Stimulated activated CD8-positive, alpha-beta memory T cell treated with anti-CD3 and anti-CD28 coated beads, Interleukin-7, amount 100 ng/mL, for 1 hour (primary cell): ENCODE measurements at places on chromosomes 7 and 10.

DNA sequence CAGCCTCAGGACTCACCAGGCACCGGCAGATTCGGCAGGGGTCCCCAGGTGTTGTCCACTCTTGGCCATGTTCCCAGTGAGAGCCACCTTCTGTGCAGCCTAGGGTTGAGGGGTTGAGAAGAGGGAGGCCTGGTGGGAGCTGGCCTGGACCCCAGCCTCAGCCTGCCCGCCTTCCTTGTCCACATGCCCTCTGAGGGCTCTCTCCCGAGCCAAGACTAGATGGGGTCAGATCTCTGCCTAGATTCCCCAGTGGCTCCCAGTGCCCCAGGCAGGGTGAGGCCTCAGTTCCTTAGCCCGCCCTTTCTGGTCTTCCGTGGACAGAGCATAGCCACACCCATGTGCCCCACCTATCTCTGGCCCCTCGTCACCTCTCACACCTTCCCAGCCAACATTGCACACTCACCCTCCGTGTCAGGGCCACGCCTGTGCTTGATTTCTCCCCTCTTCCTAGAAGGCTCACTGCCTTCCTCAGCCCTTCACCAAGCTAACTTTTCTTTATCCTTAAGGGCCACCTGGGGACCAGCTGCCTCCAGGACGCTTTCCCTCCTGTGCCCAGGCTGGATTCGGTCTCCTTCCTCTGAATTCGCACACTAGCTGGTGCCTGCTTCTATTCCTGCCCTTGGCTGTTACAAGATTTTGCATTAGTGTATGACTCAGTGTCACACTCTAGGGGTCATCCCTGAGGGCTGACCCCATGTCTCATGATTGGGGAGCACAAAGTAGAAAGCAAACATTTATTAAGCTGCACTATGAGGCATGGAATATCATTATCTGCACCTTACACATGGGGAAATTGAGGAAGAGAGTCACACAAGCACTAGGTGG lies 7.5 kb downstream of the KCP start:
- no peak for DNase-seq

GRCh38 chr10:78781251-78781913 lies 287.4 kb upstream of the ZMIZ1 start:
- no peak for DNase-seq

- no peak for DNase-seq
Measured at GRCh38 chr7:88042157-88042556, 108.1 kb downstream of the ADAM22 start.

DNA sequence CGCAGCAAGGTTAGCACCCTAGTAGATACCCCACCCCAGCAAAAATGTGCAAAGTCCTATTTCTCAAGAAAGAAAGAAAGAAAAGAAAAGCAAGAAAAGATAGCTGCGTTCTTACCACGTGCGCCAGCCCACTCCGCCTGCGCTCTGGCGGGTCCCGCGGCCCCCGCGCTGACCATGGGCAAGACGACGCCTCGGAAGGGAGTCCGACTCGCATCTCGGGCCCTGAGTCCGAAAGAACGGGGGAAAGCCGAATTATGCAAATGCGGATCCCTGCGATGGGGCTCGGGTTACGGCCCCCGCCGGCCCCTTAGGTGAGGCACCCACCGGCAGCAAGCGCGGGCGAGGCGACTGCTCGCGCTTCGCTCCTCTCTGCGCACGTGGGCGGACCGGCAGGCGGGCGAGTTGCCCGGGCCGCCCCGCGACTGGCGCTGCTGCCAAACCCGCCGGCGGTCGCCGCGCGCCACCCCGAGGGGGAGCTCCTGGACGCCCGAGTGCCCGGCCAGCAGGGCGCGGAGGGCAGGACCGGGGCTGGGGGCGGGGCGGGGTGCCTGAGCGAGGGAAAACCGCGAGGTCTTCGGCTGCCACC lies 2.4 kb upstream of the EGR2 start:
- DNase-seq: no peak

DNA sequence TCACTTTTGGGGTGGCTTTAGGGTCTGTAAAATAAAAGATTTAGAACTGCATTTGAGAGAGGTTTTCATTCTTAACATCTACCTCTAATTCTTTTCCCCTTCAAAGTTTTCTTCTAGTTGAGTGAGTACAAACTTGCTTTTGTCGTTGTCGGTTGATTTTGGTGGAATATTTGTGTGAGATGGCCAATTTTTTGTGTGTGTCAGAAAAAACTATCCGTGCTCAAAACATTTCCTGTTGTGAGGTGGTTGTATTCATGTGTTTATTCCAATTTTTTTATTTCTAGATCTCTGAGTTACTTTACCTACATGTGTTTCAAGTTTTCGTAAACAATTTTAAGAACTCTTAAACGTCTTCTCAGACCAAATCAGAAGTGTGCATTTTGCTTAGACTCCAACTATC lies 1.6 kb downstream of the AHR start:
- DNase-seq: no peak

- DNase-seq: no peak
Measured at GRCh38 chr7:2163600-2164555, 68.9 kb downstream of the MAD1L1 start.

- DNase-seq: no peak
Measured at GRCh38 chr7:98178321-98178720, 32.9 kb upstream of the BHLHA15 start.

- no peak for DNase-seq
Measured at GRCh38 chr7:116502201-116503096, 2.9 kb downstream of the CAV2 start.
